ENCODE measurements at places on chromosomes 12 and 14.

GRCh38 chr14:68574461-68574860 lies 218.4 kb downstream of the ZFP36L1 start:
- DNase-seq: no peak

- DNase-seq: no peak
Observed at GRCh38 chr12:69872804-69873203, 47.8 kb downstream of the MYRFL start.

DNA sequence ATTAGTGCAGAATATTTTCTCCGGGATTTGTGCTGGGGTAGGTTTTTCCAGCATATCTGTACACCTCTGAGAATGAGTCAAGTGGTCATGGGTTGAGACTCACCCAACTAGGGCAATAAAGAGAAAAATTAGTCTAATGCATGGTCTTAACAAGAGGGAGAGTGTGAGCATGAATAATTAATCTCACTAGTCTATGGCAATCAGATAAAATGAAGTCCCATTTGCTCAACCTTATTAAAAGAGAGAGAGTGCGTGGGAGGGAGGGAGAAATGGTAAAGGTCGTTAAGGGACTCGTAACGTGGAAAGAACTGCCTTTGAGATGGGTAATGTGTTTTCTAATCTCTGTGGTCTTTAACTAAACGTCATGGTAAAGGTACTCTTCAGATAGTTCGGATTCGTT lies 91.6 kb downstream of the TESC start:
- no peak for DNase-seq

DNA sequence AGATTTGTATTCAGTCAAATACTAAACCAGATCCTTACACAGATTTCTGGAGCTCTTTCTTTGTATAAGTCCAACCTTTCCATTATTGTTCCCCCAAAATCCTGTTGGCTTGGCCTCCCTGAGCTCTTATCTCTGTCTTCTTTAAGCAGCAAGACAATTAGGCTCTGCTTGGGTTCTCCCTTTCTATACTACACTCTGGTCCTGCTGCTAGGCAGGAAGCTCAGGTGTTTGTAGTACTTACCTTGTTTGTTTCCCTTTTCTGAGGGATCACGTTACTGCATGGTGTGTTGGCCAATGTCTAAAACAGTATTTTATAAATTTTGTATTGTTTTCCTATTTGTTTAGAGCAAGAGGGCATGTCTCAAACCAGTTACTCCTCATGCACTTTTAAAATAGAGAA lies 192.9 kb downstream of the PRKD1 start:
- no peak for DNase-seq

- DNase-seq: no peak
Observed at GRCh38 chr12:110266980-110267620, 13.9 kb upstream of the ATP2A2 start.

GRCh38 chr14:50624447-50624846 lies 43.7 kb downstream of the SAV1 start:
- no peak for DNase-seq

GRCh38 chr12:93868771-93869170 lies 191.6 kb downstream of the CRADD start:
- no peak for DNase-seq

GRCh38 chr12:77817276-77817675 lies 13.4 kb upstream of the NAV3 start:
- no peak for DNase-seq

DNA sequence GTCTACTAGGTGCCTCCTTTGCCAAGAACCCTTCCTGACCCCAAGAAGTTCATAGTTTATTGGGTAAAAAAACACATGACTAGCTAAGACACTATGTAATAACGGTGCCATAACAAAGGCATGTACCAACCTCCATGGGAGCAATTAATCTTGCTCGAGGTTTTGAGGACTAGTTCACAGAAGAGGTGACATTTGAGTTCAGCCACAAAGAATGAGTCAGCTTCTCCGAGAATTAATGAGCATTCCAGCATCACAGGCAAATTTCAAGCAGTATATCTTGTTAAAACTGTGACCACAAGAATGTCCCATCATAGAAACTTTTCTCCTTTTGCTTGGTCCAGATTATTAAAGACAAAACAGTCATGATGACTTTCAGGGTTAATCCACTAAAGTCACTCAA lies 113.0 kb upstream of the RAP1B start:
- DNase-seq: no peak

DNA sequence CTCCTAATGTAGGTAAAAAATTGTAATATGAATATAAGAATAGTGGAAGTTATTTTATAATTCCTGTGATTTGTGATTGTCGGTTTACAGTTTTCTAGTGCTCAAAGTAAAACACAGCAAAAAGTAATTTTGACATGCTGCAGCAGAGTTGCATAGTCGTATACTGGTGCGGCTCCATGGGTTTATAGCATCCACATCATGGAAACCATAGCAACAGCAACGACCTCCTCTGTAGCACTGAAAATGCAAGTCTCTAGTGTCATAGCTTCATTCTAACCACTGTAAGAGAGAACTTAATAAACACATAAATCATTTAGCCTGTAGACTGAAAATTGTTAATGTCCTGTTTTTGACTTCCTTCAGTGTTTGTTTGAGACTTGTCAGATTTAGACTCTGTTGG lies 574.3 kb downstream of the KCNH5 start:
- DNase-seq: no peak
